Stimulated activated CD4-positive, alpha-beta T cell treated with anti-CD3 and anti-CD28 coated beads, TNF-alpha, amount 100 ng/mL, for 1 hour (primary cell): ENCODE measurements at places on chromosomes 12 and 14.

- DNase-seq = no peak
These were observed 45.8 kb upstream of the IQSEC3 start for GRCh38 chr12:20757-21156.

DNA sequence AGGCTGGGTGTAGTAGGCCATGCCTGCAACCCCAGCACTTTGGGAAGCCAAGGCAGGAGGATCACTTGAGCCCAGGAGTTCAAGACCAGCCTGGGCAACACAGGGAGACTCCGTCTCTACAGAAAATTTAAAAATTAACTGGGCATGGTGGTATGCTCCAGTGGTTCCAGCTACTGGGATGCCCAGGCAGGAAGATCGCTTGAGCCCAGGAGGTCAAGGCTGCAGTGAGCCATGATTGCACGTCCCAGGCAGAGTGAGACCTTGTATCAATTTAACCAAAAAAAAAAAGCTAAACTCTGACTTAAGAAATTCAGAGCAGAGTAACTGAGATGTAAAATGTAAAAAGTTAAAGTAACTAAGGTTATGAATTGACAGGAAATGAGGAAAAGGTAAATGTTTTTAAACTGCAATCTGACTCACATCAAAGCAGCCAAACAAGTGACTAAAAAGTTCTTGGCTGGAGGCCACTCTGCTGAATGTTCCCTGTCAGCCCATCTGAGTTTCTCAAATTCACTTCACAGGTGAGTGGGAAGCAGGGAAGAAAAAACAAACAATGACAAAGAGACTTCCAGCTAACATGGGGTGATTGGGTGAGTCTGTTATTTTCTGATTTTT, 21.3 kb downstream of the PRKD1 start:
- no peak for DNase-seq

- no peak for DNase-seq
These were observed 293.0 kb upstream of the NAV3 start for GRCh38 chr12:77537663-77538062.

GRCh38 chr12:13004361-13004760, 4.3 kb upstream of the HEBP1 start:
- no peak for DNase-seq

GRCh38 chr14:75063013-75063412, 811 bp downstream of the ACYP1 start:
- no peak for DNase-seq

DNA sequence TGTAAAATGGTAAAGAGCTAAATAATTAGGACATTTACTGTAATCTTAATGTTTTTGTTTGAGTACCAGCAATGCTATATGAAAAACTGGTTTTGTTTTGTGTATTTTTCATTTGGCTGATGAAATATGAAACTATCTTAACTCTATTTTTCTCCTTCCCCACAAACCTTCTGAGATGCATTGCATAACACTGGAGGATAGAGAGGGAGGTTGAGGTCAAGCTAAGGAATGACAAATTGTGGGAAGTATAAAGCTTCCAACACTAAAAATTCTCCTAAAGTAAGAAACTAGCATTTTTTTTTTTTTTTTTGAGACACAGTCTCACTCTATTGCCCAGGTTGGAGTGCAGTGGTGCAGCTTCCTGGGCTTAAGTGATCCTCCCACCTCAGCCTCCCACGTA, 31.5 kb upstream of the SRP54 start:
- DNase-seq = no peak

DNA sequence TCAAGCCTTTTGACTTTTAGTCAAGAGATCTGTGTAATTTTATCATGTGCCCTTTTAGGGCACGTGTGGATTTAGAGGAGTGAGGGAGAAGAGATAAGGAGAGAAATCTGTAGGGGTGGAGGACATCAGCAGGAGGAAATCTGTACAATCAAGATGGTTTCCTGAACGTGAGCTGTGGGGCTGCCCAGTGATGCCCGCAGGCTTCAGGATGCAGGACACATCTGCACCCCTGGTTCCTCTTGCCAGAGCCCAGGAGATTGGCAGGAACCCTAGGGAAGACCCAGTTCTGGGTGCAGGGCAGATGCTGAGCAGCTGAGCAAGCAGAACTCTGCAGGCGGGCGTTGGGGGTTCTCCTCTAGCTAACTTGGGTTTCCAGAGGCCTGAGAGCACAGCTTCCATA, 11.6 kb upstream of the TESPA1 start:
- no peak for DNase-seq

GRCh38 chr14:75295061-75295461, 16.4 kb downstream of the FOS start:
- DNase-seq = no peak

GRCh38 chr14:23146980-23147379, 27.9 kb upstream of the CEBPE start:
- no peak for DNase-seq

- DNase-seq = no peak
These were observed 24.4 kb downstream of the PITPNM2 start for GRCh38 chr12:123126294-123127181.

DNA sequence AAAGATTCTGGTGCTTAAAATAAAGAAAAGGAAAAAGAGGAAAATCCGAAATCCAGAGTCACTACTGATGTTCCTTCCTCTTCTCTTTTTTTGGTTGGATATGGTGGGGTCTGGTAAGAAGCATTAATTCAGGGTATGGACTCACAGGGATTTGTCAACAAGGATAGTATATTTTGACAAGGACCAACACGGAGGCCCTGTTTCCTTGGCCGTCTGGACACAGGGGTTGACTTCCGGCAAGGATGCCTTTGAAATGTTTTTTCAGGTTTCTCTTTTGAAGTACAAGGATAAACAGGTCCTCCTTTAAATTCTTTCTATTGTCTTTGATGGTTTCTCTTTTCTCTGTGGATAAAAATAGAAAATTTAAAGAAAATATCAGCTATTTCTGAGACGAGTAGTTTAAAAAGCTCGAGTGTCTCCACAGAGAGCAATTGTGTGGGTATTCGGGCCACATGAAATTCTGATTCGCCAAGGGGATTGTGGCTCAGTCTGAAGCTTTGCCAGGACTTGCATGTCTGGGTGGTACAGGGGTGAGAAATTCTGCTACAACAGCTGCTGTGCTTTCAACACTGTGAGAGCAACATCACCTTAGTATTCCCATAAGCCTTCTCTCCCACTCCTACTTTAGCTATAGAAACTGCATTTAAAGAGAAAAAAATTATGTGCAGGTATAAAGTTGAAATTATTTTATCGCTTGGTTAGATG, 88.5 kb upstream of the CSRP2 start:
- no peak for DNase-seq

GRCh38 chr12:19183121-19183838, 53.7 kb downstream of the PLEKHA5 start:
- DNase-seq = no peak

GRCh38 chr12:56804169-56804568, 41.0 kb downstream of the HSD17B6 start:
- no peak for DNase-seq

DNA sequence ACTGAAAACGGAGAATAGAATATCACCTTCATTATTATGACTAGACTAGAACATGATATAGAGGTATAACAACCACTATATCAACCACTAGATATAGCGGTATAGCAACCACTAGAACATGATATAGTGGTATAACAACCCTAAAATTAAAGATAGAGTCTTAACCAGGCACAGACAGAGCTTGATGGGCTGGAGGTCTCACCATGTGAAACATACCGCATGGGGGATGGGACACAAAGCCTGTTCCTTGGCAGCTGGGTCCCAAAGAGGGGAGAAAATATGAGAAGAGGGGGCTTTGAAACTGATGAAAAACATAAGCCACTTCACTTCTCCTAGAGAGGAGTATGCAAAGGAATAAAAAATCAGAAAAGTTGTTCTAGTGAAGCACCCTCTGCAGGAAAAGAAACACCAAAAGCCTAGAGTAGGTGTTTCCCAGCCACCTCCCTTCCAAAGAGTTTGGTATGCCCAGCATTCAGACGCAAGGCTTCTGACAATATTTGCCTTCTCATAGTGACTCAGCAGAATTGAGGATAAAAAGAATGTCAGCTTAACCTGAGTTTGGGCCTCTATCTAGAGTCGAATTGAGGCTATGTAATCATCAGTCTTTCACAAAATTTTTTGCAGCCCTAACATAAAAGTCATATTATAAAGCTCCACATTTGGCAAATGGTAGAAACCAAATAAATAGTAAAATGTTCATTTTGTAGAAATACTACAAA, 316.4 kb downstream of the NOVA1 start:
- DNase-seq = no peak

GRCh38 chr12:32647275-32647674, 31.8 kb upstream of the DNM1L start:
- no peak for DNase-seq

GRCh38 chr12:95336387-95337067, 118.9 kb downstream of the VEZT start:
- DNase-seq = no peak

- DNase-seq = no peak
These were observed 4.5 kb upstream of the NUMB start for GRCh38 chr14:73462815-73463214.

DNA sequence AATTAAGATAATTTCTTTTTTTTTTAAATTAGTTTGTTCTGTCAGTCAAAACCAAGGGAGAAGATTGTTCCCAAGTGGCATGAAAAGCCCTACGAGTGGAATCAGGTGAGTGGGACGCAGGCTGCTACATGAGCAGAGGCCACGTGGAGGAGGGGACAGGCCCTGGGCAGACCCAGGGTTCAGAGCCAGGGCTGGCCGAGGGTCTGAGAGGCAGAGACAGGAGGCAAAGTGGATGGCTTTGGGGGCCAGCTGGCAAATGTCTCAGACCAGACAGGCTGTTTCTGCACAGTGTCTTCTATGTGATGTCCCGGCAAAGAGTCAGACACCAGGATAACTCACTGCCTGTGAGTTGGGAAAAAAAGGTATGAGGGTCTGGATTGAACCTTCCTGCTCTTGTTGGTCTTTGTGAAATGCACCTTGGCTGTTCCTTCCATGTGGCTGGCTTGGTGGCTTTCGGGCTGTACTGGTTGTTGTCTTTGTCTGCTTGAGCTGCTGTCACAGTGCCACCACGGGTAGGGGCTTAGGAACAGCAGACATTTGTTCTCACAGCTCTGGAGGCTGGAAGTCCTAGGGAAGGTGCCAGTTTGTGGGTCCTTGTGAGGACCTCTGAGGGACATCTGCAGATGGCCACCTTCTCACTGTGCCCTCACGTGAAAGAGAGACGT, 35.8 kb upstream of the ASPG start:
- no peak for DNase-seq
